ENCODE measurements at places on chromosomes 5 and 9.
A peak's percentile ranks its signal among the peaks of the same experiment; 100 is the strongest.

DNA sequence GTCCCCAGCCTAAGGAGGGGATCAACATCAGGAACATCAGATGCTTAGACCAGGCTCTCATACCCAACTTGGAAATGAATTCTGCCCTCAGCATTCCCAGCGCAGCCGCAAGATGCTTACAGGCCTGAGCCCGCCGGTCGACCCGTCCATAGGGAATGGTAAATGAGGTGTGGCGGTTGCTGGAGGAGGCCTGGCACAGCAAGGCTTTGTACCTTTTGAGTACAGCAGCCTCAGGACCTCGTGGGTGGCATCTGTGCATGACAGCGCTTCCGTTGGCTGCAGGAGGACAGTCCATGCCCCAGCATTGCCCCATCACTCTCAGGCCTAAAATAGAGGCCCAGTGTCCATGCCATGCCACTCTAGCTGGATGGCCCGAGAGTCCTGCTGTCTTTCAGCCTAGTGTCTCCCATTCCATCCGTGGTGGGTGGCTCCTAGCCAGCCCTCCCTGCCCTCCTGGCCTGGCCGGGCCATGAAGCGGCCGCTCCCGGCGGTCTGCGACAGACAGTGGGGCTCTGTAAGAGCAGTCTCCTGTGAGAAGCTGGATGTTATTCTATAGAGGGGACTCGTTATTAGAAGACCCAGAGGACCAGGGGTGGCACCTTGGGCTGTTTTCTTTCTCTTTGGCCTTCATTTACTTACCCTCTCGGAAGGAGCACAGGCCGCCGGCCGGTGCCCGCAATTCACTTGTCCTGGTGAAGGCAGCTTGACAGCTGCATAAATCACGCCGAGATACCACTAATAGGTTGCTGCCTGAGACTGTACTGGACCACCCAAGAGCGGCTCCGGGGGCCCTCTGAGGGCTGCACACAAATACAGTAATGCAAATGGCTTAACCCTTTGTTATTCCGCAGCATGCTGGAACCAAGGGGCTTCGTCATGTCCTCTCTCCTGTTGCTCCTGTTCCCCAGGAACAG is 223.5 kb upstream of the TUT7 start:
- no peak for DNase-seq

- no peak for DNase-seq
Measured at GRCh38 chr5:137342764-137343163, 156.4 kb downstream of the SPOCK1 start.

DNA sequence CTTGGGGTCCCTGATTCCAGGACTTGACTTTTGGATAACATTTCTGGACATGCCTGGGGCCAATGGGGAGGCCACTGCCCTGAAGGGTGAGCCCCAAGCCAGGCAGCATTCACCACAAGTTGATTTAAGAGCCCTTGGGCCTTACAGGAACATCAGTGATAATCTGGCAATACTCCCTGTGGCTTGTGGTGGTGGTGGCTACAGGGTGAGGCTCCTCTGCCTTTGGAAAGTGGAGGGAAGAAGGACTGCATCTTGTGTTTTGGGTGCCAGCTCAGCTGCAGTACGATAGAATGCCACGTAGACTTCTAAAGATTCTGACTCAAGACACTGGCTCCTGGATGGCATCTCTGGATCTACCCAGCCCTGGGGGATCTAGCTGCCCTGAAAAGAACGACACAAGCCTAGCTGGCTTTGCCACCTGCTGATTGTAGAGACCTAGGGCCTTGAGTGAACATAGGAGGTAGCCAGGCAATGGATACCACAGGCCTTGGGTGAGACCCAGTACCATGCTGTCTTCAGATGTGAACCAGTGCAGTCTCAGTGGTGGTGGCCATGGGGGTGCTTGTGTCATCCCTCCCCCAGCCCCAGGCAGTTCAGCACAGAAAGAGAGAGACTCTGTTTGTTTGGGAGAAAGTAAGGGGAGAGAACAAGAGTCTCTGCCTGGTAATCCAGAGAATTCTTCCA is 79.0 kb upstream of the DAP start:
- DNase-seq = no peak

DNA sequence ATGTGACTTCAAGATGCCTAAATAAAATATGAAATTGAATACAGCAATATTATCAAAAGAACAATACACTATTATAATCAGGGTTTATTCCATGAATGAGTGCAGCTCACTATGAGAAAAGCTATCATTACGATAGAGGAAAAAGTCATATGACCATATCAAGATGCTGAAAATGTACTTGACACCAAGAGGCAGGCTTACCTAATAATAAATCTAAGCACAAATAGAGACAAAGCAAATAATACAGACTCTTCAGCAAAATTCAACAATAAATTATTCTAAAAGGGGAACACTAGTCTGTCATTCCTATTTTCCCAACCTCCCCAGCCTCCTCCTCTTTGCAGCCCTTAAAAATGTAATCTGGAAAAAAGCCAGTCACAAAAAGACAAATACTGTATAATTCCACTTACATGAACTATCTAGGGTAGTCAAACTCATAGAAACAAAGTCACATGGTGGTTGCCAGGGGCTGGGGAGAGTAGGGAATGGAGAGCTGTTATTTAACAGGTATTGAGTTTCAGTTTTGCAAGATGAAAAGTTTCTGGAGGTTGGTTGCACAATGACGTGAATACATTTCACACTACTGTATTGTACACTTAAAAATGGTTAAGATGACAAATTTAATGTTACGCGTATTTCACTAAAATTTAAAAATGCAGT is 148.4 kb downstream of the NFIB start:
- DNase-seq = no peak

DNA sequence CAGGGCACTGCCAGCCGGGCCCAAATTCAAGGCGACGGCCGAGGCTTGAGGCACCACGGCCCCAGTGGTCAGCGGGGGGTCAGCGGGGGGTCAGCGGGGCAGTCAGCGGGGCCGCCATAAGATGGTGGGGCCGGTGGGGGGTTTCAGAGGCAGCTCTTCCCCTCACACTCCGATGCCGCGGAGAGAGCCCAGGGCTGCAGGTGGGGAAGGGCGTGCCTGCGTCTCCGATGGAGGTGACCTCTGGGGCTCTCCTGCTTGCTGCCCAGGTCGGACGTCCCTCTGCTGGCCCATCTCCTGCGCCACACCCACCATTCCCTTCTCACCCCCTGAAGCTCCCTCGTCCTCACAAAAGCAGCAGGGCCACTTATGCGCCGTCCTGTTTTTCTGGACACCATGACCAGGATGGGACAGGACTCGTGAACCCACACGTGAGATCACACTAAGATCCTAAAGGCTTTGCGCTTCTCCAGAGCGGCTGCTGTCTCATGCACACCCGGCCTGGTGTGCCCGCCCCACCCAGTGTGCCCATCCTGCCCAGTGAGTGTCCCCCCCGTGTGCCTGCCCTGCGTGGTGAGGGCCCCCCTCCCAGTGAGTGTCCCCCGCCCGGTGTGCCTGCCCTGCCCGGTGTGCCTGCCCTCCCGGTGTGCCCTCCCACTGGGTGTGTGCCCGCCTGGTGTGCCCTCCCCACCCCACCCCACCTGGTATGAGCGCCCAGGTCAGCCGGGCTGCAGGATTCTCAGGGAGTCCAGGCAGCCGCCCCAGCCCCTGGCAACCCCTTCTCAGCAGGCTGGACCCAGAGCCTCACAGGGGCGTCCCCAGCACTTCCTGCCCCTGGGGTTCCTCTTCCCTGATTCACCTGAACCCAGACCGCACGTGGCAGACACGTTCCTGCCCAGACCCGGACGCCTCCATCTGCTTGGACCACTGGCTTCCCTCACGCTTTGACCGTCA is 48.7 kb upstream of the NKD2 start:
- no peak for DNase-seq

GRCh38 chr5:148825716-148826052 is 727 bp upstream of the ADRB2 start:
- no peak for DNase-seq

GRCh38 chr5:77630114-77630680 is 8.3 kb downstream of the OTP start:
- DNase-seq = peak; percentile 23

- DNase-seq = no peak
Measured at GRCh38 chr5:107806705-107807104, 136.0 kb upstream of the EFNA5 start.

DNA sequence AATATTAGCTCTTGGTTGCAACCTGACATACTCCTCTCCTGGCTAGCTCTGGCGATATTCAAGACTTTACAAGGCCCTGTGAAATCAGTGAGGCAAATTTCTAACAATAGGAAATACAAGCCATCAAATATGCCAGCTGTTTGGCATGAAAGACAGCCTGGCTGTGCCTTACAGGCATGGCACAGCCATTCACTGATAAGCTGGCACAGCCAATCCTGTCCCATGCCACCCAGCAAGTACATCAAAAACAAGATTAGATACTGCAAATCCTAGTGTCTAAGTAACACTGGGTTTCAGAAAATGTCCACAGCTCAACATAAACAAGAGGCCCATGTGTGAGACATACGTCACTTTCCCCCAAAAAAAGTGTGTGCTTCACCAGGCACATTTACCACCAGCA is 1045.8 kb upstream of the DMAC1 start:
- no peak for DNase-seq

DNA sequence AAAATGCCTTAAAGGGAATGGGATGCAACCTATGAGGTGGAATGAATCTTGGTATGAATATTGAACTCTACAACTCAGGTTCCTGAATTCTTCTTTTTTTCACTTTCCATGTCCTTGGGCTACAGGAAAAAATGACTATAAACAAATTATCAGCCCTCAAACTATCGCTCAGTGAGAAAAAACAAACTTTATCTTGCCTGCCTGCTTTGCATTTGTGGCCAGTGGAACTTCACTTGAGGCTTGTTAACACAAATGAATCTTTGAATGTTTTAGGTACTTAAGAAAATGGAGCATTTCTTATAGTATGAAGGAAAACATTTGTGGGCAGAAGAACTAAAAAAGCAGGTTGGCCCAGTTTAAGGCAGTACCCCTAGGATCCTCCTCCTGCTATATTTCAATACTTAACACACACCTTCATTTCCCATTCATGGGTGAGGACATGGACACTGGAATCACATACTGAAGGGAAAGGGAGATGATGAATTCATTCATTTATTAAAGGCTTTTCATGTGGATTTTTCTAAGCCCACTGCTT is 34.1 kb downstream of the ELOVL7 start:
- no peak for DNase-seq

- no peak for DNase-seq
Measured at GRCh38 chr5:2801577-2802525, 50.4 kb upstream of the IRX2 start.

DNA sequence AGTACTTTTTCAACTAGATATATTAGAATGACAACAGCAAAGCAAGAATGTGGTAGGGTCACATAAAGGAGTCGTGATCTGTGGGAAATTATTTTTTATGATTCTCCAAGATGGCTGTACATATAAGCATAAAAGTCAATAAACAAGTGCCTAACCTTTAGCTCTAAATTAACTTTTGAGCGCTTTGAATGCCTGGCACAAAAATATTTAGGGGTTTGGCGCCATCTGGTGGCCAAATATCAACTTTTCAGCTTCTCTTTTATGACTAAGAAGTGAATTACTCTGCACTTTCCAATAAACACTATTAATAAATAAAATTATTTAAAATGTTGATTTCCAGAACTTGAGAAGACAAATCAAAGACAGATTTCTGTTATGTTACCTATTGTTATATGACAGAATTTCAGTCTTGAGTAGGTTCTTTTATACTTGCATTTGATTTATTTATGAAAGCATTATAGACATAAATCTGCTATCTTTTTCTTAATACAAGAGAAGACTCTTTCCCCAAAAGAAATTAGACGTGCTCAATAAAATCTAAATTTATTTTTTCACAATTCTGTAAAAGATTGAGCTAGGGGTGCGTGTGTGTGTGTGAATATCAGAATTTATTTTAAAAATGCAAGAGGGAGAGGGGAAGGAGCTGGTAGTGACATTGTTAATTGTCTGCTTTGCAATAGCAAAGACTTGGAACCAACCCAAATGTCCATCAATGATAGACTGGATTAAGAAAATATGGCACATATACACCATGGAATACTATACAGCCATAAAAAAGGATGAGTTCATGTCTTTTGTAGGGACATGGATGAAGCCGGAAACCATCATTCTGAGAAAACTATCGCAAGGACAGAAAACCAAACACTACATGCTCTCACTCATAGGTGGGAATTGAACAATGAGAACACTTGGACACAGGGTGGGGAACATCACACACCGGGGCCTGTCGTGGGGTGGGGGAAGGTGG is 36.7 kb upstream of the ARRDC3 start:
- DNase-seq = peak; percentile 63

- DNase-seq = no peak
Measured at GRCh38 chr5:142959683-142960657, 189.8 kb downstream of the ARHGAP26 start.

GRCh38 chr5:109455598-109456096 is 45.9 kb upstream of the PJA2 start:
- DNase-seq = no peak

DNA sequence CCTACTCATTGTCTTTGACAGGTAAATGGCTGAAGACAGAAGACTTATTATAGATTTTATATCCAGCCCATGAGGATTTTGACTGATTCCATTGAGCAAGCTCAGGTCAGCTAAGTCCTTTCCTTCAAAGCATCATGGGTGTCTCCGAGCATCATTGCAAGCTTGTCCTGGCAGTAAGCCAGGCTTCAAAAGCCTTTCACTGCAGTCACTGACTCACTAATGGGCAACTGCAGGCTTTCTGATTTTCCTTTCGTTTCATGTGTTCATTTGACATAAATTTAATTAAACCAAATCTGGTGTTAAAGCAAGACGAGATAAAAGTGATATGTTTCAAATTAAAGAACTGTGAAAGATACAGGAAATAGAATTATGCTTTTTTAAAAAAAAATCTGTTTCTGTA is 426.2 kb downstream of the ANXA1 start:
- DNase-seq = no peak

DNA sequence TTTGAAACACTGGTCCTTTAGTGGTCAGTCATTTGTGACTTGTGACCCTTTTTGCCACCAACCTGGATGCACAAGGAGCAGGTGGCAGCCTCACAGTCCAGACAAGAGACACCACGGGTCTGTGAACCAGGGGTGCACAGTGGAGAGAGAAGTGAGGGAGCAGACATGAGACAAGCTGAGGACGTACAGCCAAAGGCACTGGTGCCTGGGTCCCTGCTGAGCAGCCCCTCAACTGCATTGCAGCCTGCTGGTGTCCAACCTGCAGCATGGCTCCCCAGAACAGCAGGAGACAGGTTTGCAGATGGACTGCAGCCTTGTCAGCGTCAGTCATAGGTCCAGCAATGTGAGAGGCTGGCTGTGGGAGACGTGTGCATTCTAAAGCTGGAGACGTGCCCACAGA is 124.2 kb upstream of the FSTL4 start:
- DNase-seq = no peak

All from activated T-cell treated with anti-CD3 and anti-CD28 coated beads for 24 hours (primary cell).